ENCODE measurements at places on chromosomes 2 and 18.

- no peak for DNase-seq
These were observed 273.0 kb upstream of the ID2 start for GRCh38 chr2:8408560-8409460.

GRCh38 chr2:131112529-131112928 is 7.4 kb downstream of the PLEKHB2 start:
- DNase-seq = no peak

DNA sequence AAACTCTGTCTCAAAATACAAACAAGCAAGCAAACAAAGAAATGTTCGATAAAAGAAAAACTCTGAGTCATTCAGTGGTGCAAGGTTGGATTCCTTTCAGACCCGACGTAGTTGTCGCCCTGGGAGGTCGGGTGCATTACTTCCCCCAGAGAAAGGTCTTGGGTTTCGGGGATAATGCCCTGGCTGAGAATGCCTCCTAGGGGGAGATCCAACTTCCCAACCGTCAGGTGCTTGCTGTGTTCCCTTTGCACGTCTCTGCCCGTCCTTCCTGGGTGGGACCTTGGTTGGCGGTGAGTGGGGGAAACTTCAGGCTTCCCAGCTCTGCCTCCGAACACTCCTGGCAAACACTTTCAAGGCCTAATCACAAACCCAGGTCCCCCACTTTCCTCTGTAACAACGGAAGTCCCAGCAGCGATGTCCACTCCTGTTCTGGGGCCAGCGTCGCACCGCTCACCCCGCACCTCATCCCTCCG is 609 bp downstream of the TPGS2 start:
- DNase-seq = no peak

- no peak for DNase-seq
These were observed 9.4 kb upstream of the IL1RL1 start for GRCh38 chr2:102301867-102302362.

- DNase-seq = no peak
These were observed 106.9 kb upstream of the SLC8A1 start for GRCh38 chr2:40558761-40559160.

GRCh38 chr2:203352604-203353255 is 24.5 kb downstream of the ABI2 start:
- no peak for DNase-seq

- DNase-seq = no peak
These were observed 11.5 kb downstream of the GRB14 start for GRCh38 chr2:164609790-164610189.

DNA sequence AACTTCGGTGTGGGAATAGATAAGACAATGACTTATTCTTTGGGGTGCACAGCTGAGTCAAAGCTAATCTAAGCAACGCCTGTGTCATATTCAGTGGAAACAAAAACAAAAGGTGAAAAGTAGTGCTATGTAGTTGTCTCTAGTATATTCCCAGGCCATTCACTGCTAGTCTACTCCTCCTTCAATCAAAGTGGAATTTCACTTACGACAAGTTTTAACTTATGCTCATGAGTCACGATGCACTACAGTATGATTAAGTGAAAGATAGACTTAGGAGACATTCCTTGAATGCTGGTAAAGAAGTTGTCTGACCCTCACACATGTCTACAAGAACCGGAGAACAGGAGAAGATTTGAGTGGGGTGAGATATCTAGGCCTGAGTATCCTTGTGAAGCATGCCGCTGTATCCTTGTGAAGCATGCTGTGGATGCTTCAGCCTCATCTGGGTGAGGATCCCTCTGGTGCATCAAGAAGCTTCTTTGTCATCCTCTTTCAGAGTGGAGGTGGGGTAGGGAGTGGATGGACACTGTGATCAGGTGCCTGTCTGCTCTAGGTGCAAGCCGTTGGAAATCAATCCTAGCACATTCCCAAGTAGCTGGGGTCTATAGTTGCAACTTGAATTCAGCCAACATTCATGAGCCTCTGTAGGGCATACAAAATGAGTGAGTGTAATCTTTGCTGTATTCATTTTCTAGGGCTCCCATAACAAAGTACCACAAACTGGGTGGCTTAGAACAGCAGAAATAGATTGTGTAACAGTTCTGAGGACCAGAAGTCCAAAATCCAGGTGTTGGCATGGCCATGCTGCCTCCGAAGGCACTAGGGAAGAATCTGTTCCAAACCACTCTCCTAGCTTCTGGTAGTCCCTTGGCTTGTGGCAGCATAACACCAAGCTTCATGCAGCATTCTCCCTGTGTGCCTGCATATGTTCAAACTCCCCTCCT is 173.5 kb upstream of the FN1 start:
- no peak for DNase-seq

GRCh38 chr2:102442967-102443828 is 20.2 kb downstream of the IL18RAP start:
- peak; percentile 63 for DNase-seq

DNA sequence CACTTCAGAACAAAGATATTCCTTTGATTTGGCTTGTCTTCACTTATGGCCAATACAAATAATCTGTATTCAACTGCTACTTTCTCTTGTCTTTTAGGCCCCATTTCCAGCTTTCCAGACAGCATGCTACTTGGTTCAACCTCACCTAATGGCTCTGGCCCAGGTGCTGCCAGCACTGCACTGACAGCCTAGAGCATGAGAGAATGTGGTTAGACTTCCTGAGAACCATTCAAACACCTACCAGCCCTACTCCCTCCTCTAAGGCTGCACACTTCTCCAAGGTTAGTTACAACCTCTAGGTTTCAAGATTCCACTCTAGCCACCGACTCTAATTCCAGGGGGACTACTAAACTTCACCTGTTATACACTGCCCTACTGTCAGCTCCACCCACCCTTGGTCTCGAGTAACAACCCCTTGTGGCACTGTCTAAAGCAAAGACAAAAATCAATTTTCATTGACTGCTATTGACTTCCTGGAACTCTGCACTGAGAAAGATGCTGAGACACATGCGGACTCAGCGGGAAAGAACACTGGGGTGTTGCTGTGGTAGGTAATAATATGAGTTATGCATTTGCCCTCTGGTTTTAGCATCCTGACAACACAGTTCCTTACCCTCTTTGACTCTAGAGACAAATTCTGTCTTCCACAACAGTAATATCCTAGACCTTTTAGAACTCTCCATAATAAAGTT is 38.2 kb downstream of the PLEKHM3 start:
- DNase-seq = no peak

DNA sequence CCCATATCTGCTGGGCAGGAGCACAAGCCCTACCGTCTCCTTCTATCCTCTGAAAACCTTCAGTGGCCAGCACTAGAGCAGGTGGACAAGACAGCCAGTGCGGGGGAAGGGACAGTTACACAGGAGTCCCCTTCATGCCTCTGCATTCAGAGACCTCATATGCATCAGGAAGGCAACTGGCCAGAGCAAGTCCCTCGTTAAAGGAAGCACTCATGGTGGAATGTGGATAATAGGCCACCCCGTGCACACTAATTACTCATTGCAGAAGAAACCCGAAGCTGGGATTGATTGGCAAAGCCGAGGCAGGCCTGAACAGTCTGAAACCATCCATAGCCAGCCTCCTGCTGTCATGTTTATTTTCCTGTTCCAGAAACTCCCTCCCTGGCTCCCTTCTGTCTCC is 11.2 kb downstream of the KIAA2012 start:
- no peak for DNase-seq

DNA sequence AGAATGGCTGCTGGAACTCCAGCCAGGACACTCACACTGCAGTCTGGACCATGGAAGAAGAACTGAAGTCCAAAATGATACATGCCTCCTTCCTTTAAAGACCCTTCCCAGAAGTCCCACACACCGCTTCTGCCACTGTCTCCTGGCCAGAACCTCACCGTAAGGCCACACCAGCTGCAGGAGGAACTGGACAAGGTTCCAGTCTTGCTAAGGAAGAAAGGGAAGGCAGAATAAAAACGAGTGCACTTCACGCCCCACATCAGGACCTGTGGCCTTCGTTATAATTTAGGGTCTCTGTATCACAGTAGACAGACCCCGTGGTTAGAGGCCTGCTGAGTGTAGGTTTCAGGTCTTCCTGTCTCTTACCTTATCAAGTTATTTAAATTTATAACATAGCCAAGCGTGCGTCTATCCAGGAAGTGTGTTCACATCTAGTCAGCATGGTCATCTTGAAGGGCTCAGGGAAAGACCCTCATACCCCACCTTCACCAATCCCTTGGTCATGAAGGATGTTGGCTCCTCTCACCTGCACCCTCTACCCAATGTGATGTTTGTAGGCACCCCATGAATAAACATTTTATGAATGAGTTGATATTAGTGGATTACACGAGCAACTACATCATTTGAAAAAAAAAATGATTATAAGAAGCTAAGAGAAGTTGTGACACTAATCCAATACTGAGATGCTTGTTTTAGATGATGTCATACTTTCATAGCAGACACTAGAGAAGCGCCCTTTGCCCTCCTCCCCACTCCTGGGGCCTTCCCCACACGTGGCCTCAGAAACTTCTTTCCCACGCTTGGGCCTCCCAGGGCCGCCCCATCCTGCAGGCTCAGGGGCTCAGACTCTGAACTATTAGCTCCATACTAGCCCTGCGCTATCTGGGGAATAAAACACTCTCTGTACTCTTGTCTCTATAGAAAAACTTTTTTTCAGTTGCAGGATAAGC is 157.6 kb downstream of the FAM210A start:
- DNase-seq = no peak

Measured in hematopoietic multipotent progenitor cell (in vitro differentiated cells).